Kidney tubule cell (primary cell): ENCODE measurements at places on chromosomes 7 and 10.

DNA sequence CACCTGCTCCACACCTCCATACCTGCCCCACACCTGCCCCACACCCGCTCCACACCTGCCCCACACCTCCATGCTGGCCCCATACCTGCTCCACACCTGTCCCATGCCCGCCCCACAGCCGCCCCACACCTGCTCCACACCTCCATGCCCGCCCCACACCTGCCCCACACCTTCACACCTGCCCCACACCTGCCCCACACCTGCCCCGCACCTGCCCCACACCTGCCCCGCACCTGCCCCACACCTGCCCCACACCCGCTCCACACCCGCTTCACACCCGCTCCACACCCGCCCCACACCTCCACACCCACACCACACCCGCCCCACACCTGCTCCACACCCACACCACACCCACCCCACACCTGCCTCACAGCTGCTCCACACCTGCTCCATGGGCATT lies 53.0 kb downstream of the PARP12 start:
- no peak for DNase-seq

- DNase-seq: no peak
These were observed 72.4 kb downstream of the AGMO start for GRCh38 chr7:15489383-15489782.

DNA sequence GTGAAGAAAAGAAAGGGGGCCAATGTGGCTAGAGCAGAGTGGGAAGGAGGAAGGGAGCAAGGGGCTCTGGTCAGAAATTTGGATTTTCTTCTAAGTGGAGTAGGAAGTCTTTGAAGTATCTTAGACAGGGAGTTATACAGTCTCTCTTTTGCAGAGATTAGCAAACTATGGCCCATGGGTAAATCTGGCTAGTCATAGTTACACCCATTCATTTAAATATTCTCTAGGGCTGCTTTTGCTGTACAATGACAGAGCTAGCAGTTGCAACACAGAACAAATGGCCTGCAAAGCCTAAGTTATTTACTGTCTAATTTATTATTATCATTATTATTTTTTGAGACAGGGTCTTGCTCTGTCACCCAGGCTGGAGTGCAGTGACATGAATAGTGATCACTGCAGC lies 10.5 kb upstream of the LAMB4 start:
- DNase-seq: no peak

- DNase-seq: peak; percentile 93
These were observed 84.1 kb downstream of the GNAI1 start for GRCh38 chr7:80218723-80219122.

- no peak for DNase-seq
These were observed 14.2 kb downstream of the ANK3 start for GRCh38 chr10:60375293-60376004.

DNA sequence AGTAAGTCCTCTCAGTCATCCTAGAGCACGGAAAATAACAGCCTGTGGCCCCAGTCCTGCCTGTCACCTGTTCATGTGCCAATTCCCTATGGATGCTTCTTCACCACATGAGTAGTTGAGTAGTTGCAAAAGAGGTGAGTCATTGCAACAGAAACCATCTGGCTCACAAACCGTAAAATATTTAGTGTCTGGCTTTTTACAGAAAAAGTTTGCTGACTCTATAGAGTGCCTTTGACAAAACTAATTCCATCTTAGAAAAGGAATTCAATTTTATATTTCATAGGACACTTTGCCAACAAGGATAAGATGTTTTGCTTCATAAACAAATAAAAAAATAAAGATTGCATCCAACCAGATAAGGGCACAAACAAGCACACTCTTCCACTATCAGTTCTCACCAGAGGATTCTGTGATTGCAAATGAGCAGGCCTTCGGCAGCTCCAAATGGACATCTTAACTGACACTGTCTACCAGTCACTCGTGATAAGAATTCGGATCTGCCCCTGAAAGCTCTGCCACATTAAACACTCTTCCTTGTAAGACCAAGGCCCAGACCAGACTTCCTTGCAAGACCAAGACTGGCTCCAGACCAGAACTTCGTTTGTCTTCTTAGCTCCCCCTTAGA lies 242.7 kb upstream of the SEMA3C start:
- DNase-seq: peak; percentile 92
